Pancreas (tissue), 10 donors: ENCODE measurements at places on chromosomes 1 and 21.

DNA sequence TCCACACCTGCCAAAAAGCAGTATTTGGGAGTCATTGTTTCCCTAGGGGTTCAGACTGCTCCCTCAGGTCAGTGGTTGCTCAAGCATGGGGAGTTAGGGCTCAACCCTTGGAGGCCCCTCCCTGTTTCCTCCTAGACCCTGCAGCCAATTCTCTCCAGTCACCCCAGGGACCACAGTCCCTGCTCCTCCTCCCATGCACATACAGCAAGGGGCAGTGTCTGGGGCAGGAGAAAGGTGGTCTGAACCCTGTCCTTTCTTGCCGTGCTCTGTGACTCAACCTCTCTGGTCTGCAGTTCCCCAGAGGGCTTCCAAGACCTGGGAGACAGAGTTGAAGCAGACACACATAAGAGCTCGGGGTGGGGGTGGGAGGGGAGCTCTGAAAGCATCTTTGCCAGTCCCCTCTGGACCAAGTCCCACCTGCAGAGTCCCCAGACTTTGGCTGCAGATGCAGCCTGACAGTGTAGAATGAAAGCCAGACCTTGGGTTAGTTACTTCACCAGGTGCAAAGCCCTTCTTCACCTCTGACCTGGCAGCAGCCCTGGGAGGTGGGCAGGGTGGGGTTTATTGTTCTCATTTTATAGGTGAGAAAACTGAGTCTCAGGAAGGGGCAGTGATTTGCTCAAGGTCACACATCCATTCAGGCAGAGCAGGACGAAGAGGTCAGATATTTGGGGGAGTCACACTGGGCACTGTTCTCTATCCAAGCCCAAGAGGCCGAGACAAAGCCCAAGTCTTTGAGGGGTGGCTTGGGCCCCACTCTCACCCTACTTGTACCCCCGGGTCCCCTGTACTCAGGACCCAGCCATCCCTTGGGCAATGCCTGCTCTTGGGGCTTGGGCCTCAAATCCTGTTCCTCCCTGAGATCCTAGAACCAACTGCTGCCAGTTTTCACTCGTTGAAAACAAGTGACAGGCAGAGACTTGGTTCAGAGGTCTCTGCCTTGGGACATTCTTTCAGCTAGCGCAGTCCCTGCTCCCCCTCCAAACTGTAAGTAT, 748 bp downstream of the PDZK1IP1 start:
- no peaks in the 10 kb centered on the region for H3K27me3 ChIP-seq
- peaks cover 12% of the 10 kb centered on the region for H3K4me1 ChIP-seq
- H3K36me3 ChIP-seq = no peaks in the 10 kb centered on the region
- DNase-seq = no peak

- no peaks in the 10 kb centered on the region for H3K4me1 ChIP-seq
- no peaks in the 10 kb centered on the region for H3K27me3 ChIP-seq
- H3K4me3 ChIP-seq = peak overlapping the region; percentile 48
- peak overlapping the region; percentile 82 for H3K27ac ChIP-seq
These were observed 494 bp downstream of the APH1A start for GRCh38 chr1:150268340-150268704.

- no peaks in the 10 kb centered on the region for H3K27me3 ChIP-seq
- H3K36me3 ChIP-seq = no peaks in the 10 kb centered on the region
- peak overlapping the region; percentile 68 for H3K4me3 ChIP-seq
- DNase-seq = no peak
- no peak overlapping the region for H3K27ac ChIP-seq
- H3K4me1 ChIP-seq = no peaks in the 10 kb centered on the region
These were observed 655 bp upstream of the KIRREL1 start for GRCh38 chr1:157992833-157993146.

DNA sequence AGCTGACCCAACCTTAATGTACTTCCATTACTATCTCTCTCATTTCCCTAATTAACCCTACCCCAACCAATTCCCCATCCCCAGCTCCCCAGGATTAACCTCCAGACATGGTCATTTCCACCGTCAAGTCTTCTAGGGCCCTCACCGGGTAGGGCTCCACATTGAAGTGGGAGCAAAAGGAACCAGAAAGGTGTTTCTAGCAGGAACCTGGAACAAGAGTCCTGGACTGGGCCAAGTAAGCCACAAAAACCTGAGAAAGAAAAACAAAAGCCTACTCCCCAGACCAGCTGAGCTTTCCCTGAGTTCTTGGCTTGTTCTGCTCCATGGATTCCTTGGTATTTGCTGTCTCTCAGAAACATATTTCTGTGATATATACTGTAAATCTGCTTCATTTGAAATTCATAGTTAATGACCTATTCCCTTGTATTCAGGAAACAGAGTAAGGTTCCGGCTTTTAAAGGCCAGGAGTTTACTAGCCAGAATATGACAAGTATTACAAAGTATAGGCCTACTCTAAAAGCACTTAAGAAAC, 58.4 kb downstream of the SYF2 start:
- H3K4me3 ChIP-seq = no peak overlapping the region
- no peak overlapping the region for H3K27ac ChIP-seq
- H3K27me3 ChIP-seq = no peaks in the 10 kb centered on the region
- H3K36me3 ChIP-seq = no peaks in the 10 kb centered on the region
- peaks cover 2% of the 10 kb centered on the region for H3K4me1 ChIP-seq

- H3K4me3 ChIP-seq = no peak overlapping the region
- H3K27me3 ChIP-seq = no peaks in the 10 kb centered on the region
- H3K36me3 ChIP-seq = no peaks in the 10 kb centered on the region
- no peaks in the 10 kb centered on the region for H3K4me1 ChIP-seq
These were observed 39.9 kb upstream of the SLC19A1 start for GRCh38 chr21:45582128-45582527.

DNA sequence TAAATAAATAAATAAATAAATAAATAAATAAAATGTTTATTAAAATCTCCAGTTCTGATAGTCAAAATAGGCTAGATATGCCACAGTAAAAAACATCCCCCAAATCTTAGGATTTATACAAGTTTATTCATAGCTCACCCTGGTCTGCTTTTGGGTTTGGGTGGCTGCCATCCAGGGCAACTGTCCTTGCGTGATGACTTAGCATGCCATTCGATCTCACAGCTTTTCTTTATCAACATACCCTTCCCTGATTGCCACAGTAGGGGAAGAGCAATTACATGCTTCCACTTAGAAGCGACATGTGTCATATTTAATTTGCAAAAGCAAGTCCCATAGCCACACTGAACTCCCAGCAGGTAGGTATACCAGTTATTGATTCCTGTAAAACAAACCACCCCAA, 52.7 kb downstream of the TEX35 start:
- no peak for DNase-seq
- no peak overlapping the region for H3K4me3 ChIP-seq
- H3K36me3 ChIP-seq = no peaks in the 10 kb centered on the region
- no peaks in the 10 kb centered on the region for H3K27me3 ChIP-seq
- H3K4me1 ChIP-seq = no peaks in the 10 kb centered on the region
- no peak overlapping the region for H3K27ac ChIP-seq
